ENCODE measurements at places on chromosomes 7 and 10. TPM values are rescaled to one million over a fixed set of nuclear protein-coding genes. Genes with fewer than 3 reads are reported as not detected.

GRCh38 chr7:133961724-133962123 is 165.4 kb upstream of the LRGUK start:
- no peaks in the 10 kb centered on the region for H3K4me1 ChIP-seq
- H3K27ac ChIP-seq = no peak overlapping the region
- H3K4me3 ChIP-seq = no peak overlapping the region
- H3K36me3 ChIP-seq = no peaks in the 10 kb centered on the region
- no peak for DNase-seq
- H3K27me3 ChIP-seq = no peaks in the 10 kb centered on the region

GRCh38 chr7:21193895-21194294 is 234.0 kb upstream of the SP4 start:
- no peak overlapping the region for H3K27ac ChIP-seq
- H3K36me3 ChIP-seq = no peaks in the 10 kb centered on the region
- H3K27me3 ChIP-seq = no peaks in the 10 kb centered on the region
- H3K4me3 ChIP-seq = no peak overlapping the region

DNA sequence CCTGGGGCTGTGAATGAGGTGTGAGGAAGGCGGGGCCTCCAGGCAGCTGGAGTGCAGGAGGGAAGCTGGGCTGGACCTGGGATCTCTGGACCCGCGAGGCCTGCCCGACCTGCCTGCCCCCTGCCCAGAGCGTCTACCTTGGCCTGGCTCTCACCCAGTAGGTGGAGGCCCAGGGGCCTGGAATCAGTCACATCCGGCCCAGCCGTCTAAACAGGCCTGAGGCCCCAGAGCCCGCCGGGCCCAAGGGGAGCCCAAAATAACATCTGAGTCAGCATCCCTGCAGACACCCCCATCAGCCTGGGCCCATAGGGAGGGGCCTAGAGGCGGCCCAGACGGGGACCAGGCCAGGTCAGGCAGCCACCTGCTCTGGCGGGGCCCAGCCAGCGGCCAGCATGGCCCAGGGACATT is 15.1 kb upstream of the ELN start:
- H3K4me3 ChIP-seq = no peak overlapping the region
- no peaks in the 10 kb centered on the region for H3K27me3 ChIP-seq
- no peaks in the 10 kb centered on the region for H3K36me3 ChIP-seq
- no peak for DNase-seq

- H3K27me3 ChIP-seq = no peaks in the 10 kb centered on the region
- H3K4me3 ChIP-seq = no peak overlapping the region
- no peak for DNase-seq
- no peak overlapping the region for H3K27ac ChIP-seq
- H3K4me1 ChIP-seq = no peaks in the 10 kb centered on the region
- no peaks in the 10 kb centered on the region for H3K36me3 ChIP-seq
Observed at GRCh38 chr7:11341285-11341944, 367.7 kb downstream of the PHF14 start.

MMD2 gene
- total RNA-seq = 0.19 TPM

CCDC3 gene
- total RNA-seq = 14.9 TPM
